Effector CD4-positive, alpha-beta T cell (primary cell): ENCODE measurements at places on chromosomes 1 and 21.
A peak's percentile ranks its signal among the peaks of the same experiment; 100 is the strongest.

GRCh38 chr1:201191653-201192260 is 1.1 kb downstream of the IGFN1 start:
- DNase-seq: no peak

DNA sequence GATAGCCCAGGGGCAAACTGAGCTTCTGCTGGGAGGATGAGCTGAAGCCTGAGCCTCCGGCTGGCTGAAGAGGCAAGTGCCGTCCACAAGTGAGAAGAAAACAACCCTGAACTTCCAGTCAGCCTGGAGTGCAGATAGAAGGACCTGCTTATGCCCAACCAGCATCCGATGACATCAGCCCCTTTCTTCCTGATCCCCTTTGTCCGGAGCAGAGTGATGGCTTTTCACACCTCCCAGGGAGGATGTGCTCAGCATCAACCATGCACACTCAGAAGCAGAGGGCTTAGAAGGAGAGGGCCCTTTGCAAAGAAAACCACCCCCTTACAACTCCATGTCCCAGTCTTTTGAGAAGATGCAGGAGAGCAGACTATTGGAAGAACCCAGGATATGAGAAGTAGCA is 23.7 kb upstream of the REG4 start:
- no peak for DNase-seq

- no peak for DNase-seq
Observed at GRCh38 chr1:60813071-60813470, 269.3 kb upstream of the NFIA start.

GRCh38 chr1:161790587-161791317 is 24.6 kb downstream of the ATF6 start:
- DNase-seq: no peak

- DNase-seq: no peak
Observed at GRCh38 chr1:214445831-214446614, 105.4 kb downstream of the PTPN14 start.

GRCh38 chr1:229347528-229347927 is 4.7 kb upstream of the CCSAP start:
- no peak for DNase-seq

DNA sequence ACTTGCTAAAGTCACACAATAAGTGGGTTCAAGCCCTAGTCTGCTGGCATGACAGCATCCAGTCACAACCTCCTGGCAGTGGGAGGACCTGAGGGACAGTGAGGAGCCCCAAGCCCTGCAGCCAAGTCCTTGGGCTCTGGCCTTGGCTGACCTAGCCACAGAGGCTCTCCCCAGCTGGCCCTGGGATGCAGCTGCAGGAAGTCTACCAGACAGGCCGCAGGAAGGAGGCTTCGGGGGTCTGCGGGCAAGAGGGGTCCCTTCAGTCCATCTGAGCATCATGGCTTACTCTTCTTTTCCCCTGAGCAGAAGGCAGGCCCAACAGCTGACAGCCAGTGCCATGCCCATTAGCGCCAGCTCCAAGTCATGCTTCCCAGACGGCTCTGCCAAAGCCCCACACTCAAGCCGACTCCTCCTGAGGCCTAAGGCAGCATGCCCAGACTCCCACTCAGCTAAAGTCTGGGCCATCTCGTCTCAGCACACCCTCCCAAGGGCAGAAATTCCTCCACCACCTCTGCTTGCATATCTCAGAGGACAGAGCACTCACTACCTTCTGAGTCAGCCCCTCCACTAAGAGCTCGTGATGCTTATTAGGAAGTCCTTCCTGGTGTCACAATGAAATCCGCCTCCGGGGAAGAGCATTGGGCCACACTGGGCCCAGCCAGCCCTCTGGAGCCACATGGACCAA is 20.1 kb downstream of the SLC1A7 start:
- DNase-seq: no peak

- DNase-seq: no peak
Observed at GRCh38 chr1:201598396-201598795, 59.5 kb downstream of the NAV1 start.

DNA sequence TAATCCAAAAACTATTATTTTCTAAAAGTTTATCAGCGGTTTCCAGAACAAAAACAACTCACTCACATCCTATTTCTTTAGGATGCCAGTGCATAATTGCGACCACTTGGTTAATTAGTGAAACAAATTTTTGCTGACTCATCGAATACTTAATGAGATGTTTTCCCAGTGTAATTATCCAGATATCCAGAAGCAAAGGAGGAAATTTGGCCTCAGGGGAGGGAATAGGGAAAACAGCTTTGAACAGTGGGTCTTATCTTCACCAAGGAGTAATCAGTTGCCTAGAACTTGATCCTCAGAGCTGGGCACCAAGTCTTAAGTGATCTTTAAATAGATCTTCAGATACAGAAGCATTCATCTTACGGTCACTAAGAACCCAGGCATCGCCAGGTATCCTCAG is 24.3 kb downstream of the STYXL2 start:
- DNase-seq: no peak

GRCh38 chr1:6275826-6276782 is 15.2 kb upstream of the GPR153 start:
- no peak for DNase-seq

GRCh38 chr21:45280969-45281368 is 6.7 kb downstream of the POFUT2 start:
- no peak for DNase-seq

DNA sequence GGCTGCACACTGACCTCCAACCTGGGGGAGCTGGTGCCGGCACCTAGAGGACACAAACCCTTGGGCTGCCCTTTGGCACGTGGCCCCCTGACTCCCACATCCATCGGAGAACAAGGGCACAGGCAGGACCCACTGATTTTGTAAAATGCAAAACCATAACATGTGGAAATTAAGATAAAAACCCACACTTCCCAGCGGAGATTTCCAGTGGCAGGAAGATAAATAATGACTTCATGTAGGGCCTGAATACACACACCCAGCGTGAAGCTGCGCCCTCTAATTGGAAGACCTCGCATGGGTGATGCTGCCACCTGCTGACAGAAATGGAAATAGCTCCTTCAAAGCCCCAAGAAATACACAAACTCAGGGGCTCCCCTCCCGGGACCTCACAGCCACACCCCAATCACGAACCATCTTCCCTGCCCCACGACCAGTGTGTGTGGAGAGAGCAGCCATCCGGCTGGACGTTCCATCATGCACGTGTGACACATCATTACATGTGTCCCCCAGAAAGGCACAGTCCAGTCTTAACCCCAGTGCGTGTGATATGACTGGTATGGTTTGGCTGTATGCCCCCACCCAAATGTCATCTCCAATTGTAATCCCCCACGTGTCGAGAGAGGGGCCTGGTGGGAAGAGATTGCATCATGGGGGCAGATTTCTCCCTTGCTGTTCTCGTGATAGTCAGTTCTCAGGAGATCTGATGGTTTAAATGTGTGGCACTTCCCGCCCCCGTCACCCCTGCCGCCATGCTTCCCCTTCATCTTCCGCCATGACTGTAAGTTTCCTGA is 5.7 kb upstream of the TPRG1L start:
- peak; percentile 73 for DNase-seq

DNA sequence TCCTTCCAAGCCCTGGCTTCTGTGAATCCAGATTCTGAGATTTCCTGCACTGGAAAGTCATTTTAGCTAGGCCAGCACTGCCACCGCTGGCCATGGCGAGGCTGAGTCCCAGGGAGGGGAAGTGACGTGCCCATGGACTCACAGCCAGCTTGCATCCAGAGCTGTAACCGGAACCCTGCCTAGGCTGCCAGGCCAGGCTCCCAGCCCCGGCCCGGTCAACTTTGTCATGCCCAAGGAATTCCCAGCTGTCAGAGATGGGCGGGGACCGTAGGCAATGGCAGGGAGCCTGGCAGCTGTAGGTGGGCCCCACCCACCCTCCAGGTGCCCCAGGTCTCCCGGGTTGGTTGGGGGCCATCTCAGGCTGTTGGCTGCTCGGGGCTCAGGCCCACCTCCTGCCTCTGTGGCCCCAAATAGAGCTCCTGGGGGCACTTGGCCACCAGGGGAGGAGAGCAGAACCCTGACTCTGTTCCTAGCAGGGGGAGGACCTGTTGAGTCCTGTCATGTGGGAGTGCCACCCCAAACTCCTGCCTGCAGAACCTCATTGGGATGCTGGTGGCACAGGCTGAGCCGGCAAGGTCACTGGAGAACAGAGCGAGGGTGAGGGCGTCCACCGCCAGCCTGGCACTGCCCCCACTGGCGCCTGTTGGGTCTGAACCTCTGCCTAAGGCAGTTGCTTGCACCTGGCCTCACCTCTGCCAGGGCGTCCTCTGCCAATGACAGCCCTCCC is 57.8 kb downstream of the FOXO6 start:
- no peak for DNase-seq

DNA sequence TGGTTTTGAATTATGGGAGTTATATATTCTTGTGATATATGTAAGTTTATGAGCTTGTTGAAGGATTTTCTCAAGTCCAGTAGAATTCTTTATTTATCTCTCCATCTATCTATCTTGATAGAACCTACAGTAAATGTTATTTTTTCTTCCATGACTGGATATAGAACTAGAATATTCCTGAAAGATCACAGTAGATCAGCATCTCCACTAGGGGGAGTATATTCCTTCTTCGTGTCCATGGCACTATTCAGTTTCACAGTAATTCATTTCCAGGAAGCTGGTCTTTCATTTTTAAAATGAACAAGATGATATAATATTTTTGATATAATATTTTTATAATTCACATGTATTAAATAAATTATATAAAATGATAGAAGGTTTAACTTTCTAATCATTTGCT is 18.8 kb downstream of the TMPRSS15 start:
- DNase-seq: no peak

- no peak for DNase-seq
Observed at GRCh38 chr1:65321879-65322278, 12.5 kb downstream of the DNAJC6 start.

DNA sequence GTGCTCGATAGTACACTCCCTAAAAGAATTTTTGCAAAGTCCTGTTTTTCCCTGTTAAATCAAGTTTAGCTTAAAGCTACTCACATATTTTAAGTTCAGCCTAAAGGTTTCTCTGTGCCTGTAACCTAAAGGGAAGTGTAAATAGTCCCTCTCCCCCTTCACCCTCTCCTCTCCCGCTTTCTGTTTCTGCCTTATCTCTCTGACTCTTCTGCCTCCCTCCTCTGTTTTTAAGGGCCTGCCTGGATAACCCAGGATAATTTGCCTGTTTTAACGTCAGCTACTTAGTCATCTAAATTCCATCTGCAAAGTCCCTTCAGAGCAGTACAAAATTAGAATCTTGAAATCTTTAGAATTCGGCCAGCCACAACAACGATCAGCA is 92.6 kb downstream of the NID1 start:
- DNase-seq: no peak

GRCh38 chr1:160622501-160623226 is 24.2 kb downstream of the SLAMF1 start:
- no peak for DNase-seq

GRCh38 chr1:41325801-41326200 is 35.4 kb upstream of the FOXO6 start:
- DNase-seq: no peak

- no peak for DNase-seq
Observed at GRCh38 chr1:197686231-197686630, 89.0 kb downstream of the DENND1B start.

- DNase-seq: no peak
Observed at GRCh38 chr1:7538033-7538432, 233.1 kb upstream of the VAMP3 start.

DNA sequence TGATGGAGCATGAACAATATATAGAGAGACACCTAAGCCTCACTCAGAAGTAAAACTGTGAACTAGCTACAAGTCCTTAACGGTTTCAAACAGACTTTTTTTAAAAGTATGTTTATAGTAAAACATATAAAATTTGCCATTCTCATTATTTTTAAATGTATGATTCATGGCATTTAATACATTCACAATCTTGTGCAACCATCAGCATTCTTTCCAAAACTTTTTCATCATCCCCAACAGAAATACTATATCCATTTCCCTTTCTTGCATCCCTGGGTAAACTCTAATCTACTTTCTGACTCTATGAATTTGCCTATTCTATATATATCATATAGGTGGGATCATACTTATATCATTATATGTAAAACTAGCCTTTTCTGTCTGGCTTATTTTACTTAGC is 25.5 kb downstream of the EVI5 start:
- no peak for DNase-seq

DNA sequence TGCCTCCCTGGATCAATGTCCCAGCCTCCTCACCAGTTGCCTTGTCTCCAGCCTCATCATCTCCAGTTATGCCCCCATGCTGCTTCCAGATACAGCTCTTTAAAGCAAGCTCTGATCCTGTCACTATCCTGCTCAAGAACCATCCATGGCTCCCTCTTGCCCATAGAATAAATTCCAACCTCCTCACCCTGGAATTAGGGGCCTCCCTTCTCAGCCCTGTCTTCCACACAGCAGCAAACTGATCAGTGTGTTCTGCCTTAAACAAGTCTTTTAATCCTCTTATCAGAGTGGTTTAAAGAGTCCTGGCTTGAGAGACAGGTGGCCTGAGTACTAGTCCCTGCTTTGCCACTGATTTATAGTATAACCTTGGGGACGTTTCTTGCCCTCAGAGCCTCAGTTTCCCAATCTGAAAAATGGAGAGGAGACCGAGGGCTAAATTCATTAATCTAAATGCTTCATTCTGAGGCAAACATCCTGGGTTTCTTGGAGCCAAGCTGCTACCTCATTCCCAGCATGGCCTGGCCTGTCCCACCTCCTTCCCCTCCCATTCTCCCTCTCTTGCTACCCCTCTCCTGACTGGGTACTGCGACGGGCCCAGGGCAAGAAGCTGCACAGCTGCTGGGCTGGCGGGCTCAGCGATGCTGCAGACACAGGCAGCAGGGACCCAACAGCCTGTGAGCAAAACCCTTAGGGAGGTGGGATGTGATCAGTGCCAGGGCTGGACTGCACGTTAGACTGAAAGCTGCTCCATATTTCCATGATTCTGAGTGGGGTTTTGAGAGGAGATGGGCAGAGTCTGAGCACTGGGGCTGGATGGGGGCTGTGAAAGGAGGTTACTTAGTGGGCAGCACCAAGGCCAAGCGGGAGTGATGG is 221.4 kb downstream of the PTPRU start:
- no peak for DNase-seq

- peak; percentile 25 for DNase-seq
Observed at GRCh38 chr1:203342192-203342940, 8.6 kb downstream of the FMOD start.

GRCh38 chr1:16438924-16439323 is 1.6 kb upstream of the NECAP2 start:
- no peak for DNase-seq

GRCh38 chr1:173506437-173506836 is 29.3 kb downstream of the PRDX6 start:
- no peak for DNase-seq

DNA sequence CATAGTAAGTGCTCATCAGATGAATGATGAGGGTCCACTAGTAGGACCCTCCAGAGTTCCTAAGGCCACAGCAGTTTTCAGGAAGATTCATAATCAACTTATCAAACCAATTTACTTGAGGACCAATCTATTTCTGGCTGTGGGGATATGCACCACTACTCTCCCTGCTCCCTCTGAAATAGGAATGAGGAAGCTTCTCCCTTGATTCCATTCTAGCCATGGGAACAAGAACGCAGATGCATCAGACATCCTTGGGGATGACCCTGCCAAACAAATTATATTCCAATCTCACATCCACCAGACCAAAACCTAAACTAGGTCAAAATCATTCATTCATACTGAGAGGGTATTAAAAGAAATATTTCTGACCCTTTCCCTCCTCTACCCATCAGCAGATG is 31.5 kb downstream of the JAK1 start:
- DNase-seq: no peak

- peak; percentile 45 for DNase-seq
Observed at GRCh38 chr1:42146626-42147320, 6.4 kb upstream of the GUCA2B start.

- DNase-seq: no peak
Observed at GRCh38 chr21:22754746-22755145, 1756.5 kb downstream of the NCAM2 start.
